ENCODE measurements at places on chromosomes 12 and 14.

- DNase-seq, result no peak
Measured at GRCh38 chr12:81284137-81284536, 206.3 kb downstream of the ACSS3 start.

DNA sequence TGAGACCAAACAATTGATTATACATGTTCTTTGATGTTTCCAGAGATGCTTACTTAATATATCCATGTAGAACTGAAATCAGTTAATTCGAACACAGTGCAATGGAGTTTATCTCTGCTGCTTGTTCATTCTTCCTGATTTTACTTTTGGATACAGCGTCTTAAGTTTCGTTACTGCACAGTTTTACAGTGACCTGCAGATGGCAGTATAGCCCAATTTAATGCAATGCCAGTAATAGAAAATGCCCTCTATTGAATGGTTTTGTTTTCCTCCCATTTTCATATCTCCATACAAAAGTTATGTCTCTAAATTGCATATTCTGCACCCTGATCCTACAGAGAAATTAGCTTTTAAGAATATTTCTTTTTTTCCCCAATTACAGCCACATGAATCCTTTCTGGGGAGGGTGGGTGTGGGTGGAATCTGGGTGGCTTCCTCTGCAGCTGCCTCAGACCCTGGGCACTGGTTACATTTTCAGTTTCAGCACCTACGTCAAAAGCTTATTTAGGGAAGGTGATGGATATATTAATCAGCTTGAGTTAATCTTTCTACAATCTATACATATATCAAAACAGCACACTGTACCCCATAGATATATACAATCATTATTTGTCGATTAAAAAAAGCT, 101.1 kb upstream of the DCD start:
- no peak for DNase-seq

GRCh38 chr12:10753059-10753458, 29.9 kb upstream of the YBX3 start:
- no peak for DNase-seq

- DNase-seq, result no peak
Measured at GRCh38 chr12:31594681-31595080, 3.7 kb upstream of the DENND5B start.

GRCh38 chr14:104753528-104754212, 723 bp downstream of the SIVA1 start:
- no peak for DNase-seq

- no peak for DNase-seq
Measured at GRCh38 chr14:54627219-54627539, 60.3 kb downstream of the SAMD4A start.

DNA sequence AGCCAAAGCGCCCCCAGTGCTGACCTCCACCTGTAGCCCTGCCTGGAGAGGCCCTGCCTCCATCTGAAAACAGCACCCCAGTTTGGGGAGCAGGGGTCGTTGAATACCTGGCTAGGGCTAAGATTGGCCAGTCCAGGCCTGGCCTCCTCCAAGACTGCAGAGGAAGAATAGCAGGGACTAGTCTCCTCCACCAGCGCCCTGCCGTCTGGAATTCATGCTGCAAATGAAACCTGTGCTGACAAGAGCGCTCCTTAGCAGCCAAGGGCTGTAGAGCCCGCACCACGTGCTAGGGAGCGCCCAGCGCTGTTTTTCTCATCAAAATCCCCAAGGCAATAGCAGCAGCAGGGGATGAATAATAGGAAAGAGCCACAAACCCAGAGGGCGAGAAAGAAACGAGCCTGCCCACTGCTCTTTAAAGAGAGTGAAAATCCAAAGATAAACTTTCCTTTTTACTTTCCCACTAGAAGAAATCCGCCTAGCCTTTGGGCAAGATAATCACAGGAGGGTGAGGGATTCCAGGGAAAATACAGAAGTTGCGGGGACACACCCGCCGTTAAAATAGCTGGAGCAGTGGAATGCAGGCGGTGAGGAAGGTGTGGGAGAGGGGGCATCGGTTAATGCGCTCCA, 3.3 kb downstream of the COL2A1 start:
- DNase-seq, result no peak

- no peak for DNase-seq
Measured at GRCh38 chr12:107978201-107978600, 150.9 kb upstream of the WSCD2 start.

- DNase-seq, result no peak
Measured at GRCh38 chr12:3416670-3417069, 74.3 kb upstream of the PRMT8 start.

- DNase-seq, result no peak
Measured at GRCh38 chr14:55665067-55665675, 85.2 kb downstream of the KTN1 start.

GRCh38 chr12:55842681-55843429, at the start of gene MMP19:
TSS of gene MMP19 (minus strand) at chr12:55842936. CDS start at chr12:55842830, 106 bp downstream.
- DNase-seq, result no peak

DNA sequence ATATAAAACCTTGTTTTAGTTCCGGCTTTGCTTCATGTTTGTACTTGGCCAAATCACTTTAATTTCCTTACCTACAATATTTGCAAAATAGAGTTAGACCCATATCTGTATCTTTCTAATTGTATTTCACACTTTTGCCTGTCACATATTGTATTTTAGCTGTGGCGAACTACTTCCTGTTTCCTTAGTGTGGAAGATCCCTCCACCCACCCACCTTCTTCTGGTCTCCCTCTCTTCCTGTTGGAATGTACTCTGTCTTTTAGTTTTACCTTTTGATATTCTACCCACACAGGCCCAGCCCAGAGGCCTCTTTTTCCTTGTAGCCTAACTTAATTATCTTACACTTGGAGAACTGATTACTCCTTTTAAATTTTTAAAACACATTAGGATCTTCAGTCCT, 78.2 kb downstream of the SCN8A start:
- DNase-seq, result no peak

- no peak for DNase-seq
Measured at GRCh38 chr12:78229591-78230101, 399.0 kb downstream of the NAV3 start.

GRCh38 chr12:108616941-108617858, 16.5 kb downstream of the SELPLG start:
- DNase-seq, result peak; percentile 44

- no peak for DNase-seq
Measured at GRCh38 chr12:107179871-107180270, 86.5 kb upstream of the CRY1 start.

DNA sequence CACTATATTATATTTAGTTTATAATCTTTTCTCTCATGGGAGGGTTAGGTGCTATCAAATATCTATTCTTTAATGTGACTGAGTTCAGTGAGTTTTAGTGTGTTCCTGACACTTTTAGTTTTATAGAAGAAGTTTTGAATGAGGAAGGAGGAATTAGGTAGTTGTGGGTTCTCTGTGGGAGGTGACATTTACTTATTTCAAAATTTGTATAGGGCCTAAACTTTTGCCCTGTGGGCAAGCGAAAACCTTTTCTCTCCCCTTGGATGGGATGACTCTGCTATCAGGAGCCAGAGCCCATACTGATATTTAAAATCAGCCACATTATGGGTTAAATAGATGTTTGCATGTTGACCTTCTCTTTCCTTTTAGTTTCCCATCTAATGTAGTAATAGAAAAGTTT, 43.6 kb downstream of the SPATS2 start:
- no peak for DNase-seq

DNA sequence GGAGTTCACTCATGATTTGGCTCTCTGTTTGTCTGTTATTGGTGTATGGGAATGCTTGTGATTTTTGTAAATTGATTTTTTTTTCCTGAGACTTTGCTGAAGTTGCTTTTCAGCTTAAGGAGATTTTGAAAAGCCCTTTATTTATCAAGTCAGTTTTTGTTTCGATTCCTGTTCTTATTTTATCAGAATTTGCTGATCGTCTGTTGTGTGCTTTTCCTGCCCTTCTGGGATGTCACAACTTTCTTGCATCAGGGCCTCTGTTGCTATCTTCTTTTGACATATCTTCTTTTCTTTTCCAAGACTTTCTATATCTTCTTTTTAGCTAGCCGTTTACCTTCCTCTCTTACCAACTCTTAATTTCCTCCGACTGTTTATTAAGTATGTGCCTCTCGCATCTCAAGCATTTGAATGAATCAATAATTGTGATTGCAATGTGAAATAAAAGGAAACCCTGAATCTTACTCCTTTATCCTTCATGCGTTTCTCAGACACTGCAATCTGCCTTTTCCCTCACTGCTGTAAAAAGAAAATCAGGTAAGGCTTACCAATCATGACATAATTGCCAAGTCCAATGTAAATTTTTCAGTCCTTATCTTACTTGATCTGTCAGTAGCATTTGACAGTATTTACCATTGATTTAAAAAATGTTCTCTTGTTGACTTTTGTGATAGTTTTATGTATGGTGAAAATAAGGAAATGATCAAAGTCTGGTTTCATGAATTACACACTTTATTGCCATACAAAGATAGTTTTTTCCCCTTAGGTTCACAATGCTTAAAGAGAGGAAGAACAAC, 53.0 kb downstream of the ETNK1 start:
- no peak for DNase-seq

Measured in activated gamma-delta T cell (primary cell).